ENCODE measurements at places on chromosomes 3 and 15.

GRCh38 chr15:86236356-86237110, 156.9 kb downstream of the AGBL1 start:
- no peak for DNase-seq

DNA sequence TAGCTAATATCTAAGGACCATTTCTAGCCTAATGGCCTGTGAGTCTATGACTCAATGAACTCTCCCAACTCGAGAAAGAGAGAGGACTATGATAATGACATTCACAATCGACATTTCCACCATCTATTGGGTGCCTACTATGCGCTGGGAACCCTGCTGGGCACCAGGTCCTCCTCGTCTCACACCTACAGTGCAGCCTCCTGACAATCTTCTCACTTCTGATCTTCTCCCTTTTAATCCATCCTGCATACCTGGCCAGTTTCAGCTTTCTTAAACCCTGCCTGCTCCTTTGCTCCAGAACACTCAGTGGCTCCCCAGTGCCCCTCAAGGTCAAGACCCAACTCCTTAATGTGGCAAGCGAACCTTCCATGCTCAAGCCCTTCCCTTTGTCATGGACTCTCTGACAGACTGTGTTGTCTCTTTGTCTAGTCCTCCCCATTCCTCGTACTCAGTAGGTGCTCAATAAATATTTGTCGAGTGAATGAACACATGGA, 3.5 kb upstream of the SLC6A1 start:
- DNase-seq: no peak

DNA sequence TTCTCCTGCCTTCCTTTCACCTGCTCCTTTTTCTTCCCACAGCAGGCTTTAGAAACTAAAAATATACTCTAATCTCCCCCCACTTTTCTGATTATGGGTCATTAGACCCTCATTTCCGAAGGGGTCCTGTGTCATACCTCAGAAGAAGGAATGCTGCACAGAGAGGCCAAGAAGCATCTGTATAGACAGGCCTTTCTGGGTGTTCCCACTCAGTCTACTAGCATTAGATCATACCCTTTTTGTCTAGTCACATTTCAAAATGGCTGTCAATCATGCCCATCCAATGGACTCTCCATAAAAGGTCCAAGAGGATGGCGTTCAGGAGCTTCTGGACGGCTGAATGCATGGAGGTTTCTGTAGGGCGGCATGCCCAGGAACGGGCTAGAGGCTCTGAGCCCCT, 192.2 kb downstream of the SUCLG2 start:
- DNase-seq: no peak

GRCh38 chr3:186759231-186759930, 24.0 kb upstream of the EIF4A2 start:
- no peak for DNase-seq

DNA sequence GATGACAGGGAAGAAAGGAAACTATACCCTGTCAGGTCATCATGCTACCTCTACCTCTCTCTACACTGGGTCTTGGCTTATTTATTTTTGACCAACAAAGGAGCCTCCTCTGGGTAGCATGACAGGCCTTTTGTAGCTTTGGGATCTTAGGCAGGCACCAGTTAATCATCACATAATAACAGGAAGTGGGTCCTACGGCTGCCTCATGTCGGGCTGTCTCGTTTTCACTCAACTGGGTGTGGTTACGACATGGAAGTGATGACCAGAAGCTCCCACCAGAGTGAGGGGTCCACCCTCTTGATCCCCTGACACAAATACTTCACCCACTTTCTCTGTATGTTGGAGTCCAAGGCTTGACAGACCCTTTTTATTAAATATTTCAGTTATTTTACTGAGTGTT, 105.3 kb downstream of the CD47 start:
- no peak for DNase-seq

GRCh38 chr3:71838406-71838805, 53.5 kb upstream of the PROK2 start:
- no peak for DNase-seq

DNA sequence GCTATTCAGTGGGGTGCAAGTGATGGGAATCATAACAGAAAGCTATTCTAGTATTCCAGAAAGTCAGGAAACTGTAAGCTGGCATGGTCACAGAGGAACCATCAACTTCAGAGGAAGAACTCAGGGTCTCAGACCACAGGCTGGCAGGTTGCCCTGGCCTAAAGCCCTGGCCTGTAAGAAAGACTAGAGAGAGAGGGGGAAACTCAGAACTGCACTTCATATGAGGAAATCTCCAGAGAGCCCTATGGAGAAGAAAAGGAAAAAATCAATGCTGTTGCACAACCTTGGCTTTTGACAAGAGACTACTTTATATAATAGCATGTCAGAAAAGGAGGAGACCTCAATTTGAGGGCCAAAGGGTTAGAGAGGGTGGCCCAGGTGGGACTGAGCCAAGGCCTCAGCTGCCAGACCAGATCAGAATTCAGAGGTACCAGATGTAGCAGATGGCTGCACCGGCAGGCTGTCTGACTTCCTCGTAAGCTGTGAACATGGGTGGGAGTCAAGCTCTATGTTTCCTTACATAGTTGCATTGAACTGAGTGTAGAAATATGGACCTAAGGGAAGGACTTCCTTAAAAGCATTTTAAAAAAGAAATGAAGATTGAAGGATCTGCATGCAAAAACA, 333.8 kb downstream of the PDCD6IP start:
- DNase-seq: no peak

GRCh38 chr3:50657816-50658215, 16.9 kb upstream of the DOCK3 start:
- DNase-seq: no peak

DNA sequence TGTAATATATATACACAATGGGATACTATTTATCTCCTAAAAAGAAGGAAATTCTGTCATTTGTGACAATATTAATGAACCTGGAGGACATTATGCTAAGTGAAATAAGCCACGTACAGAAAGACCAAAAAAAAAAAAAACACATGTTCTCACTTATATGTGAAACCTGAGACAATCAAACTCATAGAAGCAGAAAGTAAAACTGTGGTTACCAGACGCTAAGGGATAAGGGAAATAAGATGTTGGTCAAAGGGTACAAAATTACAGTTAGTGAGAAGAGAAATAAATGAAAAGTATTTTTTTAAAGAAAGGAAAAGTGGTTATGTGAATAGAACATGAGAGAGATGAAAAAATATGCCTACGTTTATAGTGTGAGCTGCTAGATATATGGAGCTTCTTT, 101.1 kb downstream of the CPNE4 start:
- no peak for DNase-seq

DNA sequence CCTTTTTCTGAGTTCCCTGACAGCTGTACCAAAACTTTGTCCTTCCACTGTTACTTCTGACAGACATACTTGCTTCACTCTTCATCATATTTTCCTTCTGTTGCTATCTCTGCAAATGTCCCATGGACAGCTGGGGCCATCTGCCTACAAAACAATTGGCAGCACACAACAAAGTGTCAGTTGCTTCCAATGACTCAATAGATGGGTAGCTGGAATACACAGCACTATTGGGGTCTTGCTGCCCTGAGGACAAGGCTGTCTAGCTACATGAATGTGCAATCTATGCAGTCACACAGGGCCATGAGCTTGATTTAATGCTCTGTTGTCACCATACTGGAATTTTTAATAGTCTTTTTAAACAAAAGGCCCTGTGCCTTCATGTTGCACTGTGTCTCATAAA, 192.8 kb downstream of the DTWD1 start:
- DNase-seq: no peak

DNA sequence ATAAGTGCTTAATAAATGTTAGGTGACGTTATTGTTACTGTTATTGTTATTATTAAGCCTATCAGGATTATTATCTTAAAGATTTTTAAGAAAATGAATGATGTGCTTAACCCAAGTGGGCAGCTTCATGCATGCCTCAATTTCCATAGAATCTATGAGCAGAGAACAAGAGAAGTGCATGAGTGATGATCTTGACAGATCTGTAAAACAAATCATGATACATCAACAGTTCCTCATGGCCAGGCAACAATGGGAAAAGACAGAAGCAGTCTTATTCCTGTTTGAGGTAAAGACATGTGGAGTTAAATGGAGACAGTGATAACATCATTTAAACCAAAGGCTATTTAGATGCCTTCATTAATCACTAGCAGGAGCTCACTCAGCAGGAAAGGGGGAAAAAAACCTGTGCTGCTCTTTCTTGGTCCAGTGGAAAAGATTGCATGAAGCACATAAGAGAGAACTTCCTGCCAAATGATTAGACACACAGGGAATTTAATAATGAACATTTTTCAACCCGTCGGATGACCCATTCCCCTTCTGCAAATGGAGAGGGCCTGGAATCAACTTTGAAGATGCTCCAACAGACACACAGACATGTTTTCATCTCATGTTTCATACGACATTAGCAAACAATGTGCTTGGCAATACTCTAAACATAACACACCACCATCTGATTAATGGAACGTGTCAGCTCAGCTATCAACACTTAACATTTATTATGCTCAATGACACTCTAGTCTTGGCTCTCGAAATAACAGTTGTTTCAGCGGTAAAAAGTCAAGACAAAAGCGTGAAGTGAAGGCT, 212.2 kb upstream of the LRRN1 start:
- no peak for DNase-seq

GRCh38 chr15:65638681-65639089, 16.9 kb downstream of the SLC24A1 start:
- DNase-seq: no peak

- DNase-seq: no peak
Observed at GRCh38 chr15:80424381-80424780, 20.2 kb downstream of the ARNT2 start.

GRCh38 chr15:69585937-69586336, 133.3 kb downstream of the RPLP1 start:
- no peak for DNase-seq

GRCh38 chr3:159672728-159673688, 315.6 kb upstream of the IL12A start:
- DNase-seq: no peak

- DNase-seq: no peak
Observed at GRCh38 chr3:119741657-119742590, 39.1 kb downstream of the CFAP91 start.

GRCh38 chr3:45440562-45440961, 52.2 kb downstream of the LARS2 start:
- no peak for DNase-seq

DNA sequence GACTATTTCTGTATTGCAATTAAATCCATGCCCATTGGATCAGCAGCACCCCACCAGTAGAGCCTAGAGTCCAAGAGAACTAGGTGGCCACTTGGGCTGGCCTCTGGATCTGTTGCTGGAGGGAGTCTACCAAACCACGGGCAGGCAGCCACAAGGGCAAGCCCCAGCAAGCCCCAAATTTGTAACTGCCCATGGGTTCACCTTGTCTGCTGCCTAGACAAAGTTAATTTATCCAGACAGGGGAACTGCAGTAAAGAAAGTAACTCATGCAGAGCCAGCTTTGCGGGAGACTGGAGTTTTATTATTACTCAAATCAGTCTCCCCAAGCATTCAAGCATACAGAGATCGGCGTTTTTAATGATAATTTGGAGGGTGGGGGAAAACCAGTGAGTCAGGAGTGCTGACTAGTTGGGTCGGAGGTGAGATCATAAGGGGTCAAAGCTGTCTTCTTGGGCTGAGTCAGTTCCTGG, 74.0 kb upstream of the TERB2 start:
- DNase-seq: no peak

GRCh38 chr3:181635141-181635540, 76.6 kb upstream of the SOX2 start:
- DNase-seq: no peak

DNA sequence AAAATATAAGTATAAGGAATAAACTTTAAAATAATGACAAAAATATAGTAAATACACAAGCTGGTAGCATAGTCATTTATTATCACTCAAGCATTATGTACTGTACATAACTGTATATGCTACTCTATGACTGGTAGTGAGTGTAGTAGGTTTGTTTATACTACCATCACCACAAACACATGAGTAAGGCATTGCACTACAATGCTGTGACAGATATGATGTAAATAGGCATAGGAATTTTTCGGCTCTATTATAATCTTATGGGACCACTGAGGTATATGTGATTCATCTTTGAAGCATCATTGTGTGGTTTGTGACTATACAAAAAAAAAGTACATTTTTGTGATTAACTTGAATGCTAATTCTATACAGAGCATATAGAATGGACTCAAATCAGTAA, 35.3 kb upstream of the FBN1 start:
- no peak for DNase-seq

- DNase-seq: no peak
Observed at GRCh38 chr3:104032283-104032682, 1334.4 kb upstream of the ALCAM start.

- DNase-seq: no peak
Observed at GRCh38 chr15:74383286-74383685, 15.8 kb upstream of the CYP11A1 start.

- no peak for DNase-seq
Observed at GRCh38 chr3:117349566-117349965, 640.0 kb downstream of the TUSC7 start.

DNA sequence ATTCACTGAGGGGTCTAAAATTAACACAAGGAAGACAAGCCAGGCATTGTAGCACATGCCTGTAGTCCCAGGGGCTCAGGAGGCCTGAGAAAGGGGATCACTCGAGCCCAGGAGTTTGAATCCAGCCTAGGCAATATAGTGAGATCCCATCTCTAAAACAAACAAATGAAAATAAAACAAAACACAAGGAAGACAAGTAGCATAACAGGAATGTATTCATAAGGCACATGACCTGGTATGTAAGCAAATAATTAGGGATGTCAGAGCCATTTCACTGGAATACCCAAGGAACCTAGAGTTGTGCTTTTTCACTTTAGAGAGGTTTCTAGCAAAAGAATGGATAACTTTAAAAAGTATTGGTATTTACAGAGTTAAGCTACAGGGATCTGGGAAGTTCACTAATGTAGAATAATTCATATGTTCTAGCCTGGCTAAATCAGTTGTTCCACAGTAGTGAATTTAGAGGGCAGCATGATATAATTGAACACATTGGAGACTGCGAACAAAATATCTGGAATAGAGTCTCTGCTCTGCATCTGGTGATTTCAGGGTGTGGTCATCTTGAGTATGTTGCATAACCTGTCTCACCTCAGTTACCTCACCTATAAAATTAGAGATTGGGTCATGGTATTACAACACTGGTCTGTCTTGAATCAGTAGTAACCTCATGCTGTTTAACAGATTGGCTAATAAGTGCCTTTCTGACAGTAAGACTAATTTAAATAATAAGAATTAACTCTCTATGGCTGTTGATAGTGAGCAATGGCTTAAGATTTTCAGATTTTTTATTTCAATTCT, 9.3 kb downstream of the GRAMD1C start:
- no peak for DNase-seq

- no peak for DNase-seq
Observed at GRCh38 chr15:100054539-100054938, 287.2 kb downstream of the ADAMTS17 start.

DNA sequence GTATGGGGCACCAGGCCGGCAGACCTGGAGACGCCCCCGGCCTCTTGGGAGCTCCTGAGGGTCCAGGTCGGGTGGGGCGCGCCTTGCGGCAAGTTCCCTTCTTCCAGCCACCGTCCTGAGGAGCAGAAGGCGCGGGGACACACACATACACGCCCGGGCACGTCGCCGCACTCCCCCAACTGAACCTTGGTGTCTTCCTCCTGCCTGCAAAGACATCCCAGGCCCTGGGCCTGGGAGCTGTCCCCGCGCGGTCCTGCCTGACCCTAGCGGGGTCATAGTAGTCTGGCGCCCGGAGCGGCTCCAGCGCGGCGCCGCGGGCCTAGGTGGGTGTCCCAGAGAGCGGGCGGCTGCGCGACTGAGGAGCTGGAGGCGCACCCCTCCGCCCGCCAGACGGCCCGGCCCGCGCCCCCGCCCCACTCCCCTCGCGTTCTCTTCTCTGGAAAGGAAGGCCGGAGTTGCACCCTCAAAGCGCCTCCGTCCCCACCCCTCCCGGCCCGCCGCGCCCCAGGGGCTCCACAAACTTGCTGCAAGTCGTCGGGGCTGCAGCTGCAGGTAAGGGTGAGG, 185.9 kb upstream of the LINGO1 start:
- DNase-seq: no peak
